CD4-positive, alpha-beta T cell treated with Interleukin-2 at 100 ng/mL for 4 hours (primary cell): ENCODE measurements at places on chromosomes 6 and 20.

DNA sequence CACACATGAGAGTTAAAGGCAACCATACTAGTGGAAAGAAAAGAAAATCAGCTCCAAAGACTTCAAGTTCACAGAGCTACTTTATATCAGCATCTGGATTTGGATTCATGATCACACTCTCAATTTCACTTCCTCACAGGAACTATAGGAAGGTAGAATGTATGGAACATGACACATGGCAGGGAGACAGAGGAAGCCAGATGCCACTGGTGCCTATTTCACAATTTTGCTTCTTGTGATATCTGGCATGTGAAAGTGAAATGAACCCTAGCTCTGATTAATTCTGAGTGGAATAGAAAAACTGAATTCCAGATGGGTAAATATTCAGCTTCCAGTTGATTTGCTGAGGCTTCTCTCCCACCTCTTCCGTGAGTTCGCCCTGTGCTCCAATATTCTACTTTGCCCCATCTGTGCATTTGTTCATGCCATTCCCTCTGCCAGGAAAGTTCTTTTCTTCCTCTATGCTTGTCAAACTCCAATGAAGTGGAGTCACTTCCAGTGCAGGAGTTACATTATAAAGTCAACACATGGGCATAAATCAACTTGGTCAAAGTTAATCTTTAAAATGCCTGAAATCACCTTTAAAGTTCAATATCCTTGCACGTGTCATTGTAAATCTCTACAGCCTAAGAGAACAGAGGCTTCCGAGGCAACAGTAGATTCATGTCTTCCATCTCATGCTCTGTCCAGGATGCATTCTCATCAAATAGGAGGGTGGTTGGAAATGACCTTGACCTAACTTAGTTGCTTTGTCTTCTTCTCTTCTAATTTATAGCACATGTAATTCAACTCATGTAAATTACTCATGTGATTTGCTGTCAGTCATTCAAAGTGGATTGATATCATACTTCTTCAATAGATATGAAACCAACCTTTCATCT, 275.3 kb downstream of the HIVEP2 start:
- DNase-seq = no peak

GRCh38 chr6:81491454-81492101, 260.9 kb downstream of the TENT5A start:
- DNase-seq = no peak

GRCh38 chr6:16306334-16306733, 67.9 kb downstream of the GMPR start:
- DNase-seq = no peak

GRCh38 chr6:154488802-154489437, 21.6 kb downstream of the CNKSR3 start:
- no peak for DNase-seq

GRCh38 chr20:48839154-48839917, 11.5 kb upstream of the PREX1 start:
- no peak for DNase-seq
